Stimulated activated CD4-positive, alpha-beta T cell treated with anti-CD3 and anti-CD28 coated beads, Interleukin-1b, Interleukin-23, amount 100 ng/mL, for 24 hours (primary cell): ENCODE measurements at places on chromosomes 11 and 22.

DNA sequence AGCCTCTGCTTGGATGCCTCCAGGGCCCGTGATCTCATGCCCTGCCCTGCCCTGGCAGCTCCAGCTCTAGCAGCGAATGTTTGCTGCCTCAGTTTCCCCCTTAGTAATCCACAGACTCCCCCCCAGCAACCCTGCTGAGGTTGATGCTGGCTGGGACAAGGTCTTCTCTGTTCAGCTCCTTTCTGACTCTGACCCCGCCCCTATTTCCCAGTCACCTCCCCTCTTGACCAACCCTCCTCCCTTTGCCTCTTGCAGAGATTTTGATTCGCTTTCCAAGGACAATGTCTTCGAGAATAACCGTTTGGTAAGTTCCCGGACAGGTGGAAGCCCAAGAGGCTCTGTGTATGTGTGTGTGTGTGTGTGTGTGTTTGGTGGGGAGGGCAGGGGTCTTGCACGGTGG, 5.6 kb downstream of the MICALL1 start:
- no peak for DNase-seq

DNA sequence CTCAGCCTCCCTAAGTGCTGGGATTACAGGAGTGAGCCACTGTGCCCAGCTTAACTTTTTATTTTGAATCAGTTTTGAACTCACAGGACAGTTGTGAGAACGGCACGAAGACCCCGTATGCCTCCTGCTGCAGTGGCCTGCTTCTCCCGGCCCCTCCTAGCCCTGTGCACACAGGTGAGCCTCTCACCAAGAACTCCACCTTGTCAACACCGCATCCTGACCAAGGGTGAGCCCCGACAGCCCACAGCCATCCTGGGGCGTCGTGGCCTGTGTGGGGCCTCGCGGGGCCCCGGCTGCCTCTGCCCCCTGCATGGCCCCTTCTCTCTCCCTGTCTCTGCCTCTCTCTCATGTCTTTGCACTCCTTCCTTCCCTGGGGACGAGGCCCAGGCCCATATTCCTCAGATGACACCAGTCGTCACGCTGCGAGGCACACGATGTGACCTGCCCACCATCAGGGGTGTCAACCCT, 38.8 kb downstream of the GNB1L start:
- DNase-seq: no peak

- DNase-seq: no peak
Observed at GRCh38 chr11:11025087-11025486, 167.2 kb upstream of the ZBED5 start.

- DNase-seq: no peak
Observed at GRCh38 chr11:35487532-35488078, 37.8 kb downstream of the PAMR1 start.

DNA sequence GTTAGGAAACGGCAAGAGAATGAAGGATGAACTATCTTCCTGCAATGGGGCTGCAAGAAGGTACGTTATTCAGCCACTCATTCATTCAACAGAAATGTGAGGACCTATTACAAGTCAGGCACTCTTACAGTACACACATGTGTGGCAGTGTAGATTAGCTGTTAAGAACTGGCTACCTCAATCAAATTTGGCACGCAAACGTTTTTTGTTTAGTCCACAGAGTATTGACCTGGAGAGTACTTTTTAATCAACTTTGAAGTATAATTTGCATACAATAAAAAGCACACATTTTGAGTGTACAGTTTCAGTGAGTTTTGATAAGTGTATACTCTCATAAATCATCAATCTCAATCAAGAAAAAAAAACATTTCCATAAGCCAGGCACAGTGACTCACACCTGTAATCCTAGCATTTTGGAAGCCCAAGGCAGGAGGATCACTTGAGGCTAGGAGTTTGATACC, 24.2 kb downstream of the MRTFA start:
- DNase-seq: no peak

DNA sequence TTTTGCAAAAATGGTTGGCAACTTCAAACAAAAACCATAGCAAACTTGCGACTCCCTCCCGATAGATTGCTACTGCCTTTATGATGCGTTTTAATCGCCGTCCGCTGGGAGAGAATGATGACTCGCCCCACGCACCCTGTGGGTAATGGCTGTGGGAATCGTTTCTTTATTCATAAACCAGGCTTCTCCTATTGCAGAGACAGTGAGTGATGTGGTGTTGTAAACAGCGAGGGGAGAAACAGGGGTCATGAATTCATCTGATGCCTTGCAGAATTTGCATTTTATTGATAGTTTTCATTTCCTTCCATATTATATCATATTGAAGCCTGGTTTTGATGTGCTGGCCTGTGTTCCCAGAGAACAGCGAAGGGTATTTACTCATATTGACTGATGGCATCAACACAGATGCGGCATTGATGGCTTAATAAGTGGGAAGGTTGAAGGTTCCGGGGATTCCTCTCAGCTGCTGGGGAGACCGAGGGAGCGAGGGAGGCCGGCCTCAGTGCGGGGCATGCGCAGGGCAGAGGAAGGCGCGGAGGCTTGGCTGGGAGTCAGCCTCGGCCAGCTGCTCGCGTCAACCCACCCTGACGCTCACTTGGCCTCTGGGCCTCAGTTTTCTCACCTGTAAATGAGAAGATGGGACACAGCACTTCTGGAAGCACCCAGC, 41.3 kb downstream of the ARHGAP8 start:
- no peak for DNase-seq

DNA sequence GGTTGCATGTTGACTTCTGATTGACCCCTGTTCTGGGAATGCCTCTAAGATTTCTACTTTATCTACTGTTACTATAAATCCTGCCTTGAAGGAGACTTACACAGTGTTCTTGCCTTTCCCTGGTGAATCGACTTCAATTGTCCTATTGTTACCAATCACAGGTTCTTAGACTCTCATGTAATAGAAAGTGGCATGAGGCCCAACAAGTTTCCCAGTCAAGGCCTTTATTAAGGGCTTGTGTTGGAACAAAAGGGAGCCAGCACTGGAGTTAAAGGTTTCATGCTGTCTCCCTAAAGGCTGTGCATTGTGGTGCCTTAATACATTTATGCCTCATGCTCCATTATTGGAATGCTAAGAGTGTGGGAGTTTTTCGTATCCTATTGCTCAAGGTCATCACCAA, 23.3 kb downstream of the MS4A2 start:
- no peak for DNase-seq

- DNase-seq: no peak
Observed at GRCh38 chr22:31100762-31101525, 6.4 kb downstream of the SELENOM start.

DNA sequence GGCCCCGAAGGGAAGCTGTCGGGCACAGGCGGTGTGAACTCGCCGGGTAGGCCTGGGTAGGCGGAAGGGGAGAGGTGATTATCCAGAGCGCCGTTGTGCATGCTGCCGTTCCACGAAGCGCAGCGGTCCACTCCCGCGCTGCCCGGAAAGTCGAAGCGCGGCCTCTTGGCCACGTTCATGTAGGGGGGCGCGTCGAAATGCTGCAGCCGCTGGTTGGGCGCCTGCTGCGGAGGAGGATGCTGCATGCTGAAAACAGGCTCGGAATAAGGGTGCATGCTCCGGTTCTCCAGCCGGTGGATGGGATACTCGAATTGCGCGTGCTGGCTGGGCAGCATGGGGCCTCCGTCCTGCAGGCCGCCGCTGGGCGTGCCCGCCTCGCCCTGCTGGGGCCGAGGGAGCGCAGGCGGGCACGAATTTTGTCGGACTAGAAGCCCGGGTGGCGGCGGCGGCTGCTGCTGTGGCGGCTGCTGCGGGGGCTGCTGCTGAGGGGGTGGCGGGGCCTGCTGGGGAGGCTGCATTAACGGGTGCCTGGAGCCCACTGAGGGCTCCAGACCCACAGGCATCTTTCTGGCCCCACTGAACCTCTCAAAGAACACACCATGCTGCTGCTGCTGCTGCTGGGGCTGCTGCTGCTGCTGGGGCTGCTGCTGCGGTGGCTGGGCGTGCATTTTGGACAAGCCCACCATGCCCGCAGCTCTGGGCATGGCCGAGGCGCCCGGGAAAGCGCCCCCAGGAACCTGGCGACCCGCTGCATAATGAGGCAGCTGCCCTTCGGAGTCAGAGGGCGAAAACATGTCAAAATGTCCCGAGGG, 2.3 kb downstream of the MN1 start:
- no peak for DNase-seq

- no peak for DNase-seq
Observed at GRCh38 chr11:113528982-113529381, 53.8 kb upstream of the DRD2 start.
